ENCODE measurements at places on chromosomes 7 and 10. TPM values are rescaled to one million over a fixed set of nuclear protein-coding genes. Genes with fewer than 3 reads are reported as not detected.

Gene PPP1R17
- 1.8 TPM for total RNA-seq

Gene CLEC5A
- 0.17 TPM for total RNA-seq

Gene EPDR1
- total RNA-seq, result 26.2 TPM

Gene MUC12
- total RNA-seq, result 0.59 TPM

Gene SPAG6
- 19.4 TPM for total RNA-seq

Gene CEP55
- 6.9 TPM for total RNA-seq

Gene AGBL3
- total RNA-seq, result 5.5 TPM

Gene POMZP3
- 5.0 TPM for total RNA-seq

Gene RPP30
- 52.4 TPM for total RNA-seq

Gene OR2A42
- total RNA-seq, result 0.10 TPM

Gene DAGLB
- total RNA-seq, result 16.4 TPM

Gene KCNMA1
- total RNA-seq, result 95.0 TPM

Gene GJC3
- total RNA-seq, result 12.6 TPM

Gene AKR1C8
- 0.94 TPM for total RNA-seq

Gene CDNF
- 0.50 TPM for total RNA-seq

Gene CCT6A
- 138 TPM for total RNA-seq

Gene IL15RA
- 2.1 TPM for total RNA-seq

Gene IGFBP3
- total RNA-seq, result 45.9 TPM

Gene GTF2IRD2
- total RNA-seq, result 28.5 TPM

Gene MOSPD3
- total RNA-seq, result 15.2 TPM

Gene C10orf95
- total RNA-seq, result 0.28 TPM

Gene UCN3
- 0.50 TPM for total RNA-seq

Data from spinal cord (tissue), 10 donors.